A549 treated with AZD2906 at 1 μM for 4 hours (cell line): ENCODE measurements at places on chromosomes 6 and 20. TPM values are rescaled to one million over a fixed set of nuclear protein-coding genes. Genes with fewer than 3 reads are reported as not detected.

Gene SLC17A4
- not detected in 5 replicates for total RNA-seq

Gene ATP9A
- total RNA-seq, result 12.6 to 17.9 TPM (median 15.7 TPM) in 5 replicates

Gene SULF2
- 21.7 to 24.8 TPM (median 22.7 TPM) in 5 replicates for total RNA-seq

Gene SDCBP2
- total RNA-seq, result 1.4 to 2.4 TPM (median 1.8 TPM) in 5 replicates

Gene NR2E1
- 0.05 TPM in 2 of 5 replicates, not detected in the others for total RNA-seq

Gene OR2B6
- total RNA-seq, result 0.10 TPM in 1 of 5 replicates, not detected in the others

Gene LY86
- not detected in 5 replicates for total RNA-seq

Gene RAET1E
- total RNA-seq, result 1.6 to 3.6 TPM (median 2.8 TPM) in 5 replicates

Gene LYRM4
- total RNA-seq, result 24.9 to 36.2 TPM (median 32.0 TPM) in 5 replicates
